ENCODE measurements at places on chromosomes 7 and 10.

DNA sequence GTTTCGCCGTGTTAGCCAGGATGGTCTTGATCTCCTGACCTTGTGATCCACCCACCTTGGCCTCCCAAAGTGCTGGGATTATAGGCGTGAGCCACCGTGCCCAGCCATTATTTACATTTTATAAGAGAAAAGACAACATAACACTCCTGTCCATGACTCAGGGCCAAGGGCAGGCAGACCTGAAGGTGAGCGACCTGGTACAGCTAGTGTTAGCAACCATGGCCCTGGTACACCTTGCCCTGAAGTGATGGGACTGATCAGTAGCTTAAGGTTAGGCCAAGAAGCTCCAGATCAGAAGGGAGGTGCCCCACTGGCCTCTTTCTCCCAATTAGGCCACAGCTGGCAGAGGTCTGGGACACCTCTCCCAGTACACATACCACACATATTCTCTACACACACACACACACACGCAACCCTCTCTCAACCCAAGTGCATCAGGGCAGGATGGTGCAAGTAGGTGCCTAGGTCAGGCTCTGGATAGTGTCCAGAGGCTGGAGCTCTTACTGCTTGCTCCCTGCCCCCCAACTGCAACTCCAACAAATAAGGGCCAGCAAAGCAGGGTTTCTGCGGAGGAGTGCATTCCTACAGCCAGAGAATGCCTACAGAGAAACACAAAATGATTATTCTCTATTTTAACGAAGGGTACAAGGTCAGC, 43.8 kb downstream of the DPCD start:
- DNase-seq: no peak

- DNase-seq: no peak
These were observed 1.2 kb upstream of the SLC13A4 start for GRCh38 chr7:135729230-135729629.

- no peak for DNase-seq
These were observed 367.7 kb upstream of the SEMA3D start for GRCh38 chr7:85554236-85555178.

DNA sequence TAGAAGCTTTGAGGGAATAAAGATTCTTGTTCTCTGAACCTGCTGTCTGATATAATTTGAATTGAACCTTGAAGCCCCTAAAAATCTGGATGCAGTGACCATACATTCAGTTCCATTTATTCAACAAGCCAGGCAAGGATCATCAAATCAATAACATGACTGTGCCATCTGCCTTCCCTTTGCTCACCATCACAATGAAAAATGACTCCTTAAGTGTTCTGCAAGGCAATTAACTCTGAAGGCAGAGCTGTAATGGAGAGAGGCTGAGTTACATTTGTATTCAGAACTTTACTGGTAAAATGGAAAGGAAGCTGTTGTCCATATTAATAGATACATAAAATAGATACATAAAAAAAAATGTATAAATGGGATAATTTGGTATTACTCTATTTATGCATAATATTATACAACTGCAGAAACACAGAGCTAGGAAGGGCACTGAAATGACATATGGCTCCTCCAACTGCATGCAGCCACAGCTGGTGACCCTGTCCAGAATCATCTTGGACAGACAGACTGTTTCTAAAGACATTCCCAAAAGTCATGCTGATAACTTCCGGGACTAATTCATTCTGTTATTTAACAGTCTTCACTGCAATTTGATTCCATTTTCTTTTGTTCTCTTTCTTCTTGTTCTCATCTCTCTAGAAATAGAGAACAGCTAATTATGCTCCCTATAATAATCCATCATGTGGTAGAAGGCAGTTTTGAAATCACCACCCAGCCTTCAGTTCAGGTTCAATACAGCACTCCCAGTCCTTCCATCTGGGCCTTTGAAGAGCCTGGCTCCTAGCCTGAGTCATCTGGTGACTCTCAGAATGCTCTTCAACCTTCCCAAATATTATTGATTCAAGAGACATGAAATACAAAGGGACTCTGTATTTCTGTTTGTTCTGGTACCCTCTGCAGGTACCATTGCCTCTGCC, 412.6 kb downstream of the GFRA1 start:
- DNase-seq: no peak

DNA sequence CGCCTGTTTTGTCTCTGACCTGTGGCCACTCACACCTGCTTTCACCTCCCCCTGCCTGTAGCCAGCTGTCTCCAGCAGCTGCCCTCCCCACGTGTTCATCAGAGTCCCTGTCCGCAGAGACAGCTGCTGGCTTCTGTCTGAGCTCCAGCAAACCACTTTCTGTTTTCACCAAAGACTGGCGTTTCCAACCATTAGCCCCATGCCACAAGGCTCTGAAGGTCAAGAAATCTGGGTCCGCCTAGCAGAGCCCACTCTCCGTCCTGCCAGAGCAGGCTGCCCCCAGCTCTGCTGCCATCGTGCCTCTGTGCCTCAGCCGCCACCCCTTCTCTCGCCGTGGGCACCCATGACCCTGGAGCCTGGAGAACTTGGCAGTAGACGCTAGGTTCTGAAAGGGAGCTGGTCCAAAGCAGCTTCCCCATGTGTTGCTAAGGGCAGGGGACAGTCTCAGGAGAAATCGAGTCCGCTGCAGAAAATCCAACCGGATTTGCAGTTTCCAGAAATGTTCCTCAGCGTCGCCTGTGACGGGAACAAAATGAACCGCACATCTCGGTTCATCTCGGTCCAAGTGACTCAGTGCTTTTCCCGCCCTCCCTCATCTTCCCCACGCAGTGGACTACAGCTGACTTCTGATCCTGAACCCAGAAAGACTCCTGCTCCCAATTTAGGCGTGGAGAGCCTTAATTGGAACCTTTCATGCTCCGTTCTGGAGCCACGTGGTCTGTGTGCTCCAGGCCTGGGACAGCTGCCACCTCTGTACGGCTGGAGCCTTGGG, 28.0 kb downstream of the TMEM120A start:
- peak; percentile 66 for DNase-seq

DNA sequence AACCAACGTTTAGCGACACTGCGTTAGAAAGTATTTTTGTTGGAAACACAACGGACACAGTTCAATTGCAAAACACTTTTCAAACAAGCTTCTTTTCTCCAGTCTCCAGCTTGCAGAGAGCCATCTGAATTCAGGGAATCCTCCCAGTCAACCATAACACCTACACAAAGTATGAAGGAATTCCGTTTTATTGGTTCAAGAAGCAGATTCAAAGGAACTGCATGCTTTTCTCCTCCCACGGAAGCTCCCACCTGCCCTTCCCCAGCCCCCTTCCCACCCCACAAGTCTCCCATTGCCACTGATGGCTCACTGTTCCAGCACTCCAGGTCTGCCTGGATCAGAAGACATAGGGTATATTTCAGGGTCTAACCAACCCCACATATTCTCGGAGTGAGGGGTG, 190.6 kb upstream of the TCF7L2 start:
- no peak for DNase-seq

GRCh38 chr7:148515728-148516695, 74.6 kb upstream of the C7orf33 start:
- DNase-seq: no peak

- DNase-seq: no peak
These were observed 28.2 kb downstream of the INPP5F start for GRCh38 chr10:119754085-119754484.

- no peak for DNase-seq
These were observed 2.7 kb downstream of the EVX1 start for GRCh38 chr7:27245124-27245797.

DNA sequence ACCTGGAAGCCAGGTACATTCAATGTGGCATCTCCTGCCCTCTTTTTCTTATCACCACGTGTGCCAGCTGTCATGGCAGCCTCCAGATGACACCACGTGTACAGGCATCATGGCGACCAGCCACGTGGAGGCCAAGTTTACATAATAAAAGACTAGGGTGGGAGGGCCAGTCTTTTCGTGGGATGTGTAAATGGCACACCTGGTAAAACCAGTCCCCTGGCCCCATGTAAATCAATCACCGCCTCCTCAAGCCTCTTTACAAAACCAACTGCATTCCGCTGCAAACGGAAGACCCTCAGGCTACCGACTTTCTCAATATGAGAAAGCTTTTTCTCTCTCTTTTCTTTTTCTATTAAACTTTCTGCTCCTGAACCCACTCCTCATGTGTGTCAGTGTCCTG, 65.1 kb upstream of the PHF14 start:
- DNase-seq: no peak

GRCh38 chr10:69253171-69253570, 25.1 kb upstream of the HK1 start:
- no peak for DNase-seq

DNA sequence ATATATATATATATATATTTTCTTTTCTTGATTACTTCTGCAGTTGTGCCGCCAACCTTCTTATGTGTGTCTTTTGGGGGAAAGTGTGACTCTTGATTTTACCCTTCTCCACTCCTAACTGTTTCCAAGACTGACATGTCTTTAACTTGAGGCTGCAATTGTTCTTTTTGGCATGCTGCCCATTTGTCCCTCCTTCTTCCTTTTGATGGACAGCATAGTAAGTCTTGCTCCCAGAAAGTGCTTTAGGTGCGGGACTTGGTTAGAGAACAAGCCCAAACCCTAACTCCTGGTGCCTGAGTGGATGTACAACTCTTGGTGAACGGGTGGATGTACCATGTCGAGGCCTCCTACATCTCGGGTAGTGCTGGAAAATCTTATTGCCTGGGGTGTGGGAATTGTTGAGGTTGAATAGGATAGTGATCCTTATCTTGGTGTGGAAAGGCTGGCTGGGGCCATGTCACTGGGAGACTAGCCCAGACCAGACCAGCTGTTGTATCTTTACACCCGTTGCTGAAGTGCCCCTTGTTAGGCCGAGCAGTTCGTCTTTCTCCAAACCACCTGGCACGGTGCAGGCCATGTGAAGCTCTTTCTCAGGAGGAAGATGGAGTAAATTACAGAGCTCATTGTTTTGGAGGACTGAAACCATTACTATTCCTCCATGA, 16.3 kb downstream of the TCF7L2 start:
- DNase-seq: no peak

- no peak for DNase-seq
These were observed 1.1 kb downstream of the ZNF777 start for GRCh38 chr7:149459540-149460452.

DNA sequence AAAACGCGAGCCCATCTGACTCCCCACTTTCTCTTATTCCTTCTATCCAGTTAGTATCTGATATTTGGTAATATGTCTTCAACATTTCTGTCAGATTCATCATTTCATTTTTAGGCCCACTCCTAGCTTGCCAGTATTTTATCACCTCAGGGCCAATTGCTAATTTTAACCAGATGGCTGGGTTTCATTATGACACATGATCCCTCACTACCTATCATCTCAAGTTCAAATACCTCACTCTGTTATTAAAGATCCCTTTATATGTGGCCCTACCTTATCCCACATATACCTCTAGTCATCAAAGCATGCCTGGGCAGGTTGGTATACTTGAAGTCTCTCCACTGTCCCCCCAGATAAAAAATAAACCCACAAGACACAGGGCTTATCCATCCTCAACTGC, 104.9 kb downstream of the RNLS start:
- no peak for DNase-seq

DNA sequence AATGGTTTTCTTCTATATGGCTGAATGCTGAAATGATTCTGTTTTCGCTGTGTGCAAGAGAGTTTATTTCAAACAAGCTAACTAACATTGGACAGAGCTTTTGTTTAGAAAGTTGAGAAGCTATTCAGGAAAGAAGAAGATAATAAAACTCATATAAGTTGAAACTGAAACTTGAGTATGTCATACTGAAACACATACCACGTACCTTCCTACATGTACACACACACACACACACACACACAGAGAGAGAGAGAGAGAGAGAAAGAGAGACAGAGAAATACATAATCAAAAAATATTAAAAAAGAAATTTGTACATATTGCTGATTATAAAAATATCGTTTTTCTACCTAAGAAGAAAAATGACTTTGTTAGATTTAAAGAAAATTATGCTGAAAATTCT, 561.9 kb upstream of the KCND2 start:
- no peak for DNase-seq

- DNase-seq: no peak
These were observed 123.9 kb upstream of the COL1A2 start for GRCh38 chr7:94270772-94271171.

DNA sequence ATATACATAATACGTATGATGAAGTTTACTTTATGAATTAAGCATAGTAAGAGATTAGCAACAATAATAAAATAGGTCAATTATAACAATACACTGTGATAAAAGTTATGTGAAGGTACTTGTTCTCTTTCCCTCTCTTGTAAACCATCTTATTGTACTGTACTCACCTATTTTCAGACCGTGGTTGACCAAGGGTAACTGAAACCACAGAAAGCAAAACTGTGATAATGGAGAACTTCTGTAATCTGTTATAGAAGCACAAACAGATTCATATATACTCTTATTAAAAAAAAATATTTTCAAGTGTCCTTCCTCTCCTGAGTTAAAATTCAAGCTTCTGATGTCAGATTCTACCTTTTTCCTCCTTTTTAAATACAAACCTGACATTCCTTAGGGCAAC, 1247.8 kb upstream of the SORCS1 start:
- DNase-seq: no peak

DNA sequence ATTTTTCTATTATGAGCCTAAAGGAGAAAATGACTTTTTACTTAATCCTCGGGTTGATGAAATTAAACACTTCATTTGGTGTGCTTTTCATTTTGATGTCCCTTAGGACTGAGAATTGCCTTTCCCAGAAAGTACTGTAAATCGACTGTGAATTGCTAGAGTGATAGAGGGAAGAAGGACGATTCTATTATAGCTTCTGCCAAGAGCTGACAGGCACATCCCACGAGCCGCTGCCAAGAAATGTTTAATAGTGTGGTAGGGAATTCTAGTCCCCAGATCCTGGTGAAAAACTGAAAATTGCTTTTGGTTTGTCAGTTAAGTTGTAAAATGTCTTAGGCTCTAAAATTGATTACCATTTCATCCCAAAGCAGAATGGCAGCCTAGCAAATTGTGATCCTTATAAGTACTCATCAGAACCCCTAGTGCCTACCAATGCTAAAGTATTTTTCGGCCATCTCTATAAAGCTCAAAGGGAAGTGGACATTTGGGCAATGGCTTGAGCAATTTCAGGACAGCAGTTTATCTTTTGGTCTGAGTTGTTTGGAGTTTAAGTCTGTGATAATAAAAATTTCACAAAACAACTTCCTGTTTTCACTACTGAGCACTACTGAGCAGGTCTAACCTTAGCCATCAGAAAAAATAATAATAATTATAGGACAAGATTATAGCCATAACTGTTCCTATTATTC, 44.6 kb upstream of the HYCC1 start:
- DNase-seq: no peak
